ENCODE measurements at places on chromosomes 2 and 18. TPM values are rescaled to one million over a fixed set of nuclear protein-coding genes. Genes with fewer than 3 reads are reported as not detected.

Gene TTL
- 32.8 TPM for total RNA-seq

DNA sequence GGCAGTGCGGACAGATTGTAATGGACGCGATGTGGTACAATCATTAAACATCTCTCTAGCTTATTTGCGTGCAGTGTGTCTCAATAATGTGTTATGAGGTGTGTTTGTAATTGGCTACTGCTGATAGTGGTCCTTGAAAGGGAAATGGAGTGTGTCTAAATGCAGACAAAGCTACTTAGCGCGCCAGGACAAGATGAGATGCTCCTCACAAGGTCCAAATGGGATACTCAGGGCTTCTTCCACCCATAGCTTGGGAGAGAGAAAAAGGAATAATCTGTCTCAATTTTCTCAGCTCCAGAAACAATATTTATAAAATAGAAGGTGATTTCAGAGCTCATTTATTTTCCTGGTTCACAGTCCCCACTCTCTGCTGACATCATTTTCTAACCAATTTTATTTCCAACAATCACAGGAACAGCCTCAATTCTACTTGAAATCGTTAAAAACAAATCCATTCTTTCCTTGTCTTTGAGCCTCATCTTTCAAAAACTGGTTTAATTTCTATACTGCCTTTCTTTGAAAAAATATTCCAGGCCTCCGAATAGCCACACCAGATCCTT, 28.5 kb downstream of the GALNT14 start:
- no peak for DNase-seq

- DNase-seq = peak; percentile 38
Measured at GRCh38 chr2:38146907-38147307, 71.0 kb upstream of the CYP1B1 start.

GRCh38 chr2:122543815-122544214, 788.4 kb downstream of the TSN start:
- no peak for DNase-seq

Gene ZNF396
- total RNA-seq = 0.99 TPM

DNA sequence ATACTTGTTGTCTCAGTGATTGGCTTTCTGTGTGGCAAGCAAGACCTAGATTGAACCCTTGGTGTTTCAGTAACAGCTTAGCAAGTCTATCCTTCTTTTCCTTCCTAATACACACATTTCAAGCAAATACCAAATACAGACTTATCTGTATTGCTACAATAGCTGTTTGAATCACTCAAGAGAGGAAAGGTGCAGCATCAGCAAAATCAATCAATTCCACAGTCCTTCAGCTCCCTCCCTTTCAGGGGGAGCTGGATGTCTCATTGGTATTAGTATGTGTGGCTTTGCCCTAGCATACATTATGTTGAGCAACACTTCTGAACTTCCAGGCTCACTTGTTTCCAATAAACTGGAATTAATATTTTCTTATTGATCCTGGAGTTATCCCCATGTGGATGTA, 323.1 kb downstream of the TMX3 start:
- DNase-seq = no peak

DNA sequence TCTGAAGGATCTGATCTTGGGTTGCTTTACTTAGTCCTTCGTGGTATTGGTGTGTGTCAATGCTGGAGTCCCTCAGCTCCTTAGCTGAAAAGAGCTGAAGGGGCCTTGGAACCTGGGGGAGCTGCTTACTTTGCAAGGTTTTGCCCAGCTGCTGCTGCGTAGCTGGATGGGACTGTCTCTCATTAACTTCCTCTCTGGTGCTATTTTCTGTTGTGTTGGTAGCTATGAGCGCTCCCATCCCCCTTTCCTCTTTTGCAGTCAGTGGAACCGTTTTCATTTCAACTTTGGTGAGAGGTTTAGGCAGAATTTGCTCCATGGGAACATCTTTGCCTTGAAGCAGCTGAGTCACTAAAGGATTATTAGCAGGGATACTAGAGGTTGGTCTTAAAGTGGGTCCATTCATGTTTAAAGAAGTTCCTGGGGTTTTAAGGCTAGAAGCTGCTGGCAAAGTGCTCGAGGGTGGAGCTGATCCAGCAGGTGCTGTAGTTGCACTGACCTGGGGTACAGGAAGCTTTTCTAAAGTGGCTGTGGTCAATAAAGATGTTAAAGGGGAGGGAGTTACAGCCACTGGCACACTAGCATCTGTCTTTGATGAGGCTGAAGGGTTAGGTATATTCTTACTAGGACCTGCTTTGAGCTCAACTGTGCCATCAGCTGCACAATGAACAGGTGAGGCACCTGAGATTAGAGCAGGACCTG, 69.9 kb upstream of the DTNB start:
- DNase-seq = no peak

Gene EN1
- not detected for total RNA-seq

GRCh38 chr18:11150271-11150615, 874 bp upstream of the PIEZO2 start:
- DNase-seq = no peak

GRCh38 chr2:239726091-239726591, 299.0 kb downstream of the NDUFA10 start:
- DNase-seq = no peak

Gene SLC5A7
- not detected for total RNA-seq

GRCh38 chr2:41910126-41910525, 137.7 kb upstream of the PKDCC start:
- DNase-seq = no peak

DNA sequence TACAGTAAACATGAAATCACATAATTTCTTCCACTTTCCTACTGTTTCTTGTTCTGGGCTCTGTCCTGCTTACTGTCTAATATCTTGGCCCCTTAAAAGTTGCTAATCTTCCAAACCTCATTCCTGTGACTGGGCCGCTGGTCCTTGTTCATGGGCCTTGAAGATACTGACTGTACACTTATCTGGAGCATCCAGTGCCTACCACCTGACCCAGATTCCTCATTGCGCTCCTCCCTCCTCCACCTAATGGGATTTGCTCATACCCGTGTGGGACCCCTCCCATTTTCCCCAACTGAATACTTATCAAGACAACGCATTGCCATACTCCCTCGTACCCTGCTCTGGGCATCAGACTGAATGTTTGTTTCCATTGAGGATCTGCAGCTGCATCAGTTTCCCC, 6.1 kb upstream of the IL37 start:
- no peak for DNase-seq

DNA sequence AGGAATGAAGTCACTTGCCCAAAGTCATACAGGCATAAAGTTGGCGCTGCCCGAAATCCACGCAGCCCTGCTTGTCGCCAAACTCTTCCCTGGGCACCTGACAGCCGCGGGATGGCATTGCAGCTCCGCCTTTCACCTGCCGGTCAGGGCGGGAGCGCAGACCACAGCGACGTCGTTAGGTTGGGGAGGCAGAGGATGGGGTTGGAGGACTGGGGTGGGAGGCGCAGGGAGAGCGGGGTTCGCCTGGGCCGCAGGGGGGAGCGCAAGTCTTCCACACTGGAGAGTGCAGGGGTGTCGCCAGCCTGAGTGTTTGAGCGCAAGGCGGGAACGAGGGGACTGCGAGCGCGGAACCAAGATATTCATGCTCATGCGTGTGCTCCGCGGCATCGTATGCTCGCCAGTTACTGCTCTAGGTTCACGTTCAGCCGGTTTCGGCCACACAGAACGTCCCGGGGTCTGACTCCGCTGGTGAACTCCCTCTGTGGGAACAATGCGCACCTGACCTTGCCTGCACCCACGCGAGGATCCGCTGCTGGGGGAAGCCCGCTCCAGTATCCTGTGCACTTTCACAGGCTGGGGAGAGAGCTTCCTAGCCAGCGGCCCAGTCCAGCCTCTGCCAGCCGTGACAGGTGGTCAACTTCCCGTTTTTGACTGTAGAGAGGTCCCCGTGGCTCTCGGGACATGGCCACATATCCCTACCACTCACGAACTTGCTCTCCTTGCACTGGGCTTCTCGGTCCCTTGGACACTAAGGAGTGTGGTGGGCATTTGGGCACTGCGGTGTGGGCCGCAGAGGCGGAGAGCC, 767 bp upstream of the NPPC start:
- DNase-seq = peak; percentile 57

Gene ZAP70
- total RNA-seq = 198 TPM

Gene ZNF532
- 1.5 TPM for total RNA-seq

DNA sequence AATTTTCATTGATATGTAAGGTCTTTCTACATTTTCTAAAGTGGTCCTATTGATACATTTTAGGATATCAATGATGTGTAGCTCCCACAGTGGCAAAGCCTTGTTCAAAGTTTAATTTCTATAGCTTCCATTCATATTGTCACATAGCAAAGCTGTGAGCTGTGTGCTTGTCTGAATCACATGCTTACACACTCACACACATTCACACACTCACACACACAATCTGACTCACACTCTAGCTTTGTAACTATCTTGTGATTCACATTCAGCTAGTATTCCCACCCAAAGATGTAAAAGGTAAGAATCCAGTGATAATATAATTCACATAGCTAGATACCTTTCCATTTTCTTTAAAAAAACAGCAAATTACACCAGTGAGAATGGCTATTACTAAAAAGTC, 58.7 kb downstream of the MAPRE2 start:
- DNase-seq = no peak

DNA sequence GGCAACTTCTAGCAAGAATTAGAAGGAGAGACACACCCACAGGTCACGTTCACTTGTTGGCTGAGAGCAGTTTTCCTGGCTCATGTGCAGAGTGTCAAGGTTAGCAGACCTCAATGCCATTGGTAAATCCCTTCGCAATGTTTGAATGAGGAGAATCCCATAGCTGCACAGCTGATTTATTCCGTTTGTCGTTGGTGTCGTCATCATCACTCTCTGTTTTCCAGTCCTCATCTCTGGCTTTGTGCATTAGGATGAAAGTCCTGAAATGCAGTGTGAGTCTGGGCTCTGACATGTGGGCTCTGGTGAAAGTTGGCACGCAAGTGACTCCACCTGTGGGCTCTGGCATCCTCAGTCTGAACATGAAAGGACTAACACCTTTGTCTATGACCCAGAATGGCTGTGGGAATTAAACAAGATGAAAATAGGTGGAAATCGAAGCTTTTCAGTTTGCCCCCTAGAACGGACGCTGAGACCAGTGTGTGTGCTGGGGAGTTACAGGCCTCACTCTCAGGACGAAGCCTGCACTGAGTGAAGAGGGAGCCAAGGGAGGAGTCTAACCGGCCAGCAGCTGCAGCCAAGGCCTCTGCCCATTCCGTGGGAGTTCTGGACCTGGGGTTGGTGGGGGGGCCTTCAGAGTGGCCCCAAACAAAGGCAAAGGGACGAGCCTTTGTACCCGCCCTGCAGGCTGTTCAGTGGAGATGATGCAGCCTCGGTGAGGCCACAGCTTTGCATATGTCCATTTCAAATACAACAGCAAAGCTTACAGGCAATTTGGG, 74.8 kb upstream of the ZNF516 start:
- DNase-seq = no peak

GRCh38 chr18:31203096-31203793, 40.6 kb upstream of the DSC1 start:
- DNase-seq = no peak

Gene RETREG2
- 57.7 TPM for total RNA-seq

DNA sequence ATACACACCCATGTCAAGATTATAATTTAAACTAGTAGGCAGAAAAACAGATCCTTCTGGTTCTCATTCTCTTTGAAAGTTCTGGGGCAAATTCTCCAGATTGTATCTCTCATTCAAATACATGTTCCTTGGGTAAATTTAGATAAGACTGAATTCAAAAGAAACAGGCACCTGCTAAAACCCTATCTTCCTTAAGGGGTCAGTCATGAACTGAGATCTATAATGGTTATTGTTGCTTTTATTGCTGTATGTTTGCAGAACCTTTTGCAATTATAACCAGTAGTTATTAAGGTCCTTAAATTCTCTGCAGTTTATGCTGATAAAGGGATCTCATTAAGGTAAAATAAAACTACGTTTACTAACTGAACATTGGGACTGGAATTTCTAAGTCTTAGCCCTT, 83.5 kb downstream of the MYO5B start:
- no peak for DNase-seq

DNA sequence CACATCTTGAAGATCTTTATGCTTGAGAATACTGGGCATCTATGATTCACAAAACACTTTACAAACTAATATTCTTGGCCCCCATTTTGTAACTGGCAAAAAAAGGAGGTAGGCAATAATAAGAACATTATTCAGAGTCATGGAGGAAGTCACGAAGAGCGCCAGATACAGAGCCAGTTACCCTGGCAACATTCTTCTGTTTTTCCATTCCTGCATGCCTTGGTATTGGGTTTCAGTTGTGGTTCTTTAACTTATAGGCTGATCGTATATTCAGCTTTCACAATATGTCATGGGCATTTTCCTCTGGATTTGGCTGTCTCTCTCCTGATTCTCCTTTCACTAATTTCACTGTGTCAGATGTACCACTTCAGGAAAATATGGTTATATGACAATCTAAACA, 234.7 kb downstream of the HRH4 start:
- no peak for DNase-seq

- DNase-seq = no peak
Measured at GRCh38 chr2:85604568-85605339, 2.3 kb upstream of the TMEM150A start.

GRCh38 chr2:40189881-40190280, 262.0 kb downstream of the SLC8A1 start:
- DNase-seq = no peak

Gene TEX44
- total RNA-seq = not detected

DNA sequence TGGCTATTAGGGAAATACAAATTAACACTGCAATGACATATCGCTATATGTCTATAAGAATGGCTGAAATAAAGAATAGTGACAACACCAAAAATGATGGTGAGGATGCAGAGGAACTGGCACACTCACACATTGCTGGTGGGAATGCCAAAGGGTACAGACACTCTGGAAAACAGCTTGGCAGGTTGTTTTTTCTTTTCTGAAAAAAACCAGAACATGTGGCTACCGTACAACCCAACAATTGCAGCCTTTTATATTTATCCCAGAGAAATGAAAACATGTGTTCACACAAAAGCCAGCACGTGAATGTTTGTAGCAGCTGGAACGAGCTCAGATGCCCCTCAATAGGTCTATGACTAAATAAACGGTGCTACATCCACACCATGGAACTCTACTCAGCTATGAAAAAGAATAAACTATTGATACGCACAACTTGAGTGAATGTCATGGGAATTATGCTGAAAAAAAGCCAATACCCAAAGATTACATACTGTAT, 45.9 kb downstream of the KCNE4 start:
- no peak for DNase-seq

- DNase-seq = no peak
Measured at GRCh38 chr18:52395146-52395852, 55.3 kb downstream of the DCC start.

Measured in activated naive CD8-positive, alpha-beta T cell treated with anti-CD3 and anti-CD28 coated beads for 36 hours (primary cell).